ENCODE measurements at places on chromosomes 1 and 21. TPM values are rescaled to one million over a fixed set of nuclear protein-coding genes. Genes with fewer than 3 reads are reported as not detected.

DNA sequence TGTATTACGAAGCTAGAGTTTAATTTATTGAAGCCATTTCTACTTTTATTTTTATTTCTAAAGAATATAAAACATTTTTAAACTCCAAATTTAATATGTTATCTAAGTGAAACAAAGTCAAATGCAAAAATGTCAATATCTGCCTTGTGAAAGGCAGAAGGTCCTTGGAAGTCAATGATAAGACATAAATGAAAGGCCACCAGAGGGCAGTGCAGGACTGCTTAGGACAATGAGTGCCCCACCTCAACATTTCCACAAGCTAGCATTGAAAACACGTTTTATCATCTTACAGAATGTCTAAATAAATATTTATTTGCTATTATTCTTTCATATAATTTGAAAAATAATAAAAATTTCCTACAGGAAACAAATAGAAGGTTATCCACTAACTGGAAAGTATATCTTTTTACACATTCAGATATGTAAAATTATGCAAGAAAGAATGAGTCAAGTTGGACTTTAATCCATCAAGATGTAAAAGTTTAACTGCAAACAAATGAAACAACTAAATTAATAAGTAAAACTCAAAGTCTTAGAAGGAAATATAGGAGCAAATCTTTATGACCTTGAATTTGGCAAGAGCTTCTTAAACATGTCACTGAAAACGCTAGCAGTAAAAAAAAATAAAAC lies 140.1 kb upstream of the FMN2 start:
- H3K36me3 ChIP-seq: no peaks in the 10 kb centered on the region
- H3K4me3 ChIP-seq: no peak overlapping the region
- no peaks in the 10 kb centered on the region for H3K4me1 ChIP-seq
- peak; percentile 57 for DNase-seq

GRCh38 chr1:233261695-233262094 lies 33.8 kb downstream of the PCNX2 start:
- DNase-seq: no peak
- no peak overlapping the region for H3K4me3 ChIP-seq
- no peaks in the 10 kb centered on the region for H3K4me1 ChIP-seq
- H3K27me3 ChIP-seq: no peaks in the 10 kb centered on the region

Gene NLRP3
- total RNA-seq: not detected

DNA sequence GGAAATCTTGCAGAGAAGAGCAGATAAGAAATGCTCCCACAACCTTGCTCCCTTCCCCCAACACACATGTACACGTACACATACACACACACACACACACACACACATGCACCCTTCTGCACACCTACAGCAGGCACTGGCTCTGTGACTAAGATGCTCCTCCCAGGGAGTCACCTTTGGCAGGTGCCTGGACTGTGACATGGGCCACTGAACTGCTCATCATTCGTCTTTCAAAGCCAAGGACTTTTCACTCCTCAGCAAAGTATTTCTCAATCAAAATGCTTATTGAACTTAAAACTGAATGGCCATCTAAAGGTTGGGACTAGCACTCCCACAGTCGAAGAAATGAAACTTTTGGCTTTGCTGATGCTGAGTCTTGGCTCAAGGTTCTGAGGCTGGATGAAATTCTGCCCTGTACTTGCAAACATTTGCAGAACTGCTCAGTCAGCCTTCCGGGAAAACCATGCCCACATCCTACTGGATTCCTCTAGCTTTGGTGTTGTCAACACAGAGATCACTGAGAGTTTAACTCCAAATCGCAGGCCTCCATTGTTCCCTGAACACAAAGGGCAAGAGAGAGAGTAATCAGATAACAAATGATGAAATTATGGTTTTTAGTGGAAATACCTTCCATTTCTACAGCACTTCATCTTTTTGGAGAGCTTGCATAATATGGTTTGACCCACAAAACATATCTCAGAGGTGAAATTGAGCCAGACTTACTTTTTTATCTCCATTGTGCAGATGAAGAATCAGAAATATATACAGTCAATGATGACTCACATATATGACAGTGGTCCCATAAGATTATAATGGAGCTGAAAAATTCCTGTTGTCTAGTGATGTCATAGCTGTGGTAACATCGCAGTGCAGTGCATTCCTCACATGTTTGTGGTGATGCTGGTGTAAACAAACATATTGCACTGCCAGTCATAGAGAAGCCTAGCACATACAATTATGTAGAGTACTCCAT lies 72.4 kb upstream of the BCAR3 start:
- H3K4me1 ChIP-seq: peaks cover 24% of the 10 kb centered on the region
- no peaks in the 10 kb centered on the region for H3K27me3 ChIP-seq
- peak; percentile 97 for DNase-seq
- no peak overlapping the region for H3K4me3 ChIP-seq
- no peaks in the 10 kb centered on the region for H3K36me3 ChIP-seq
- H3K27ac ChIP-seq: peak overlapping the region; percentile 76

Gene KIAA1614
- 8.1 TPM for total RNA-seq

GRCh38 chr21:33022828-33023573 lies 2.7 kb upstream of the OLIG2 start:
- no peak overlapping the region for H3K27ac ChIP-seq
- no peaks in the 10 kb centered on the region for H3K4me1 ChIP-seq
- H3K4me3 ChIP-seq: no peak overlapping the region
- no peak for DNase-seq
- peaks cover 86% of the 10 kb centered on the region for H3K27me3 ChIP-seq
- no peaks in the 10 kb centered on the region for H3K36me3 ChIP-seq

Gene LCE3D
- total RNA-seq: not detected
